Mucosa of gallbladder (tissue), 1 donor: ENCODE measurements at places on chromosomes 3 and 15.

DNA sequence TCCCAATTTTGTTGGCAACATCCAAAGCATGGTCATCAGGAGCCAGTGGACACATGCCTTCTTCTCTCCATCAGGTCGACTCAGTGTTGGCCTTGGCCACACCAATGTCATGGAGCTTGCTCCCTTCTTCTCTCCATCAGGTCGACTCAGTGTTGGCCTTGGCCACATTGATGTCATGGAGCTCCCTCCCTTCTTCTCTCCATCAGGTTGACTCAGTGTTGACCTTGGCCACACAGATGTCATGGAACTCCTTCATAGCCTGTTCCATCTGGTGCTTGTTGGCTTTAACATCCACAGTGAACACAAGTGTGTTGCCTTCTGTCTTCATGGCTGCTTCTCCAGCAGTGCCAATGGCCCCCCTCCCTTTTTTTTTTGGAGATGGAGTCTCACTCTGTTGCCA lies 70.2 kb downstream of the TMEM44 start:
- no peak for DNase-seq

- no peak for DNase-seq
Measured at GRCh38 chr3:24533561-24534193, 39.0 kb upstream of the THRB start.

- no peak for DNase-seq
Measured at GRCh38 chr15:99966815-99967214, 233.6 kb upstream of the LYSMD4 start.

DNA sequence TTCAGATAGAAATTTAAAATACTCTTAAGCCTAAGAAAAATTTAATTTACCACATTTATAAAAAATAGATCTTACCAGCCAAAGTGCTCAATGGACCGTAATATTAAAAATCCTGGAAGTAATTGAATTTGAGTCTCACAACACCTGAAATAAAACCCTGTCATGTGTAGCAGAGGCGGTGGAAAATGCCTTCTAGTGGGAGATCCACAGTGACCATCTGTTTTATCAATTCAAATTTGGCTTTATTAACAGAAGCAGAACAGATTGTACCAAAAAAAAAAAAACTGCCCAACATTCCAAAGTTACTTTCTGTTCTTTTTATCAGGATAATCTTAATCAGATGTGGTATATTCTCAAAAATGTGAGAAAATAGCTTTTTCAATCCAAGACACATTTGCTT lies 71.7 kb downstream of the DMXL2 start:
- DNase-seq = no peak

DNA sequence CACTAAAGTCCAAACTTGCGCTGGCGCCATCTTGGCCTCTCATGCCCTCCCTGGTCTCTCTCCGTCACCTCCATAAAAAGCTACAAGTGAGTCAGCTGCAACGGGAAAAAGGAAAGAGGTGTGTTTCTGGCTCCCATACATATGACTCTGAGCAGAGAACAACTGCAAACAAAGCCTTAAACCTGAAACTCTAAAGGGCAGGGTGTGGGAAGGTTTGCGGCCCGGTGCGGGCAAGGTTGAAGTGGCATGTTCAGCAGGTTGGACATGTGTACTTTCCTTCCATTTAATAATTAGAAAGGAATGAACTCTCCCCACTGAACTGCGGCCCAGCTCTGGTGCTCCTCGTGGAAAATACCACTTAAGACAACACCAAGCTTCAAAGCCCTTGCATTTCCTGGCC lies 59.0 kb upstream of the PPARG start:
- peak; percentile 40 for DNase-seq

GRCh38 chr3:49421890-49422378 lies 339 bp downstream of the AMT start:
- DNase-seq = no peak

GRCh38 chr3:72193771-72194430 lies 409.0 kb upstream of the PROK2 start:
- no peak for DNase-seq

- DNase-seq = no peak
Measured at GRCh38 chr3:120791913-120792312, 49.4 kb downstream of the GTF2E1 start.

DNA sequence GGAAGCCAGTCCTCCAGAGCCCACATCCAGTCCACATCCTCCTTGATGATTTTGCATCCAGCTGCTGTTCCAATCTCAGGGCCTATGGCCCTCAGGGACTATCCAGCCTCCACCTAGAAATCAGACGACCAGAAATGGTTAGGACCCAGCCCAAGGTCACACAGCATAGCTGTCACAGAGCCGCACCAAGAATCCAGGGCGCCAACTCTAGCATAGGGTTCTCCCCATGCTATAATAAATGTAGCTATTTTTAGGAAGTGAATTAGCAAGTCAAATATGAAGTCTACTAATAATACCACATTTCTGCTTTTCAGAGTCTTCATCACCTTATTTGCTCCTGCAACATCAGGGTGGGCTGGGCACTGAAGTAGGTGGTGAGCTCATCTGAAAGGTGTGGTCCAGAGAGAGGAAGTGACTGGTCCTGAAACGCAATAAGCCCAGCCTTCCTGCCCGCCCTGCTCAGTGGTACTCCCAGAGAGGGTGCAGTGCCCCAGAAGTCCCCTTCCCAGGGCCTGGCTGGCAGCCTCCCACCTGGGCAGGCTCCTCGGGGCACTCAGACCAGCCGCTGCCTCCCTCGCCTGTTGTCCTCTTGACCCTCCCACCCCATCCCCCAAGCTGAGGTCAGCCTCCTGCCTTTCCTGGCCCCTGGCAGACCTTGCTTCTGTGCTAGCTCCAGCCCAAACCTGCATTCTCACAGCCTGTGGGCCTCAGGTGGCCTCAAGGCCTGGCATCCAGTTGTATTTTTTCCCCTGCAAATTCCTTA lies 17.6 kb upstream of the CYP11A1 start:
- DNase-seq = no peak

DNA sequence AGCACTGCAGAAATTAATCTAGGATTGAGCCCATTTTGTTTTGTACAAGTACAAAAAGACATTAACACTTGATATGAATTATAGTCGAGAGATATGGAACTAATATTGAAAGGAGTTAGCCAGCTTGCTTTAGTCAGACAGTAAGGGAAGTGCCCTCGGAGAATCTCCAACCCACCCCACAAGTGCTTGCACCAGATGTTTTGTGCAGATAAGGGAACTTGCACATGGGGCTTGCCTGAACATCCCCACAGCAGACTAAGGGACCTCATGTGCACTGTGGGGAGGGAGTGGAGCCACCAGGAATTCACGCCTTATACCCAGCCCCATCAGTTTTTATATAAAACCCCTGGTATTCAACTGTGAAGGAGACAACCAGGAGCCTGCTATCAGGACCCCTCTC lies 122.3 kb downstream of the EFHB start:
- DNase-seq = no peak

DNA sequence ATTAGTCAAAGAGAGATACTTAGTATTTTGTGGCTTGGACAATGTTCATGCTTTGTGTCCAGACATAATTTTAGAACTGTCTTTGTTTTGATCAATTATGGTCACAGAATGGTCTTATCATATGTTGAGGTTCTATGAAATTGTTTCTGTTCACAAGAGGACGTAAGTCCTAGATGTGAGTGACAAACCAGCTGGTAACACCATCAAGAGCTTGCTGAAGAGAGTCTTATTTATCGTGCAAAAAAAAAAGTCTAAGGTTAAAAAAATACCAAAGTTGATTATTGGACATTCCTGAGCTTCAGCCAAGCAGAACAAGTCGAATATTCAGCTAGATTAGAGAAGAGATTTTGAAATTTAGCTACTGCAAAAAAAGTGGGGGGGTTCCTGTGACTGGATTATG lies 495.9 kb upstream of the NAALADL2 start:
- no peak for DNase-seq

DNA sequence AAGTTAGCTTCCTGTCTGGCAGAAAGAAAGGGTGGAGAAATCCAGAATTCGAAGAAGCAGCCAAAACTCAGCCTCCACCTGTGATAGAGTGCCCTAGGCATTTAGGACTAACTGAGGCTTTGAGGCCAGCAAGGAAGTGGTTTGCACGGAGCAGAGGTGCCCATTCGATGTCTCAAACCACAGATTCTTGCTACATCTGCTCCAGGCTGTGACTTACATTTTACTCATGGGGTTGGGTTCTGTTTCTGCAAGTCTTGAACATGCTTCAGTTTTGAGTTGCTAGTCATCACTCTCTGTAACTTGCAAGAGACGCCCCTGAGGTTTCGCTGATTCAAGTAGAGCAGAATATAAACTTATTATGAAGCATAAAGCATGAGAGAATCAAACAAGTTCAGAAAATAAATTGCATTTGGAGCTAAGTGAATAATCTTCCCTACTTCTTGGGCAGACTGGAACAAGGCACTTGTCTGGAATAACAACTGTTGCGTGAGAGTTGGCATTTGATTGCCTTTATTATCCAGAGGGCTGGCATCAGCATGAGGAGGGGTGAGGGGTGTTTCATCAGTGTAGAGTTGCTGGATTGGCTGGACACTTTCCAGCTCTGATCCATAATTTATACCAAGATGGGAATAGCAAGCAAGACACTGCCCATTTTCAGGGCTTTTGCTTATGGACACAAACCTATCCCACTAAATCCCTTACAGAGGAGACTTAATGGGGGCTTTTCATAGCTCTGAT lies 256.5 kb downstream of the AGBL1 start:
- DNase-seq = no peak

DNA sequence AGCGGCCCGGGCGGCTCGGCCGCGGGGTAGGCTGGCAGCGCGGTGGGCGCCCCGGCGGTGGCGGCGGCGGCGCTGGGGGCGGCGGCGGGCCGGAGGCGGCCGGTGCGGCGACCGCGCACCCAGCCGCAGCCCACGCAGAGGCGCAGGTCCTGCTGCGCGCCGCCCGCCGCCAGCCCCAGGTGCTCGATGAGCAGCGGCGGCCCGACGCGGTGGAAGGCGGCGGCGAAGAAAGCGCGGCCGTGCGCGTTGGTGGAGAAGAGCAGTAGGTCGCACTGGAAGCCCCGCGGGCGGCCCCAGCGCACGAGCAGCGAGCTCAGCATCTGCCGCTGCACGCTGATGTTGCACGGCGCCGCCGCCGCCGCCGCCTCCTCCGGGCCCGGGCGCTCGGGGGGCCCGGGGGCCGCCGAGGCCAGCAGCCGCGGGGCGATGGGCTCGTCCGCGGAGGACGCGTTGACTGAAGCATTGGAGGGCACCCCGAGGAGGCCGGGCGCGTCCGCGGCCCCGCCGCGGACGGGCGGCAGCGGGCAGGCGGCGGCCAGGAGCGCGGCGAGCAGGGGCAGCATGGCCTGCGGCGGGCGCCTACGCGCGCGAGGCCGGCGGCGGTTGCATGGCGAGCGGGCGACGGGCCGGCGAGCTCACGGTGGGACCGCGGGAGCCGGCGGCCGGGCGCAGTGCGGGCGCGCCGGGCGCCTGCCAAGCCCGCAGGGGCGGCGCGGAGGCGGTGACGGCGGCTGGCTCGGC lies 452 bp downstream of the TMEM158 start:
- peak; percentile 17 for DNase-seq

- no peak for DNase-seq
Measured at GRCh38 chr3:112013784-112014143, 15.0 kb downstream of the TAGLN3 start.

GRCh38 chr3:7144697-7145308 lies 283.9 kb downstream of the GRM7 start:
- no peak for DNase-seq

DNA sequence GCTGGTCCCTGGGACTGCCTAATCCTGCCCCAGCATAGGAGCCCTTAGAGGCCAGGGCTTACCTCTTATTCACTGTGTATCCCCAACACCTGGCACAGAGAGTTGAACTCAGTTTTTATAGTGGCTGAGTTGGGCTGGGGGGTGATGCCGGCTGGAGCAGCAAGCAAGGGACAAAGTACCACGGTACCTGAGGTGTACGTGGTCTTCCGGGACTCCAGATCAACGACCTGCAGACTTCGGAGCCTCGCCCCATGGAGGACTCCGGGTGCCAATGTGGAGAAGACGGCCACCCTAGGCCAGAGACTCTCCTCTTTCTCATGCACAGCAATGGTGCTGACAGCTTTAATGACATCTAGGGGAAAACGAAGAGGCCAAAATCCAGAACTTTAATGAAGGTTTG lies 8.1 kb downstream of the WDR73 start:
- no peak for DNase-seq
